HuH-7 (cell line): ENCODE measurements at places on chromosomes 3 and 15.

GRCh38 chr3:76969996-76970615 lies 69.8 kb upstream of the ROBO2 start:
- no peak for DNase-seq

DNA sequence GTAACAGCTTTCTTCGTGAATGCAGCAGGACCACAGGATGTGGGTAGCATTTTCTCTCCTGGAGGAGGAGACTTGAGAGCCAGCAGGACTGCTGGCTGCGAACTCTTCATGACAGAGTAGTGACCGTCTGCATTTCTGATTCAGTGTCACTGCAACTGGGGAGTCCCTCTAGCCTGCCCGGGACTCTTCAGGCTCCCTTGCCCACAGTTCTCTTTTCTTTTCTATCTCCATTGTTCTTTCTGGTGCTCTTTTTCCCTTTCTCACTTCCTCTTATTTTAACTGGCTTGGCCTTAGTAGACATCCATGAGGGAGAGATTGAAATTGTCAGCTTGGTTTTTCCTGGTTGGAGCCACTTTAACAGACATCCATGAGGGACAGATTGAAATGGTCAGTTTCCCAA lies 49.9 kb upstream of the P2RY1 start:
- DNase-seq, result no peak

DNA sequence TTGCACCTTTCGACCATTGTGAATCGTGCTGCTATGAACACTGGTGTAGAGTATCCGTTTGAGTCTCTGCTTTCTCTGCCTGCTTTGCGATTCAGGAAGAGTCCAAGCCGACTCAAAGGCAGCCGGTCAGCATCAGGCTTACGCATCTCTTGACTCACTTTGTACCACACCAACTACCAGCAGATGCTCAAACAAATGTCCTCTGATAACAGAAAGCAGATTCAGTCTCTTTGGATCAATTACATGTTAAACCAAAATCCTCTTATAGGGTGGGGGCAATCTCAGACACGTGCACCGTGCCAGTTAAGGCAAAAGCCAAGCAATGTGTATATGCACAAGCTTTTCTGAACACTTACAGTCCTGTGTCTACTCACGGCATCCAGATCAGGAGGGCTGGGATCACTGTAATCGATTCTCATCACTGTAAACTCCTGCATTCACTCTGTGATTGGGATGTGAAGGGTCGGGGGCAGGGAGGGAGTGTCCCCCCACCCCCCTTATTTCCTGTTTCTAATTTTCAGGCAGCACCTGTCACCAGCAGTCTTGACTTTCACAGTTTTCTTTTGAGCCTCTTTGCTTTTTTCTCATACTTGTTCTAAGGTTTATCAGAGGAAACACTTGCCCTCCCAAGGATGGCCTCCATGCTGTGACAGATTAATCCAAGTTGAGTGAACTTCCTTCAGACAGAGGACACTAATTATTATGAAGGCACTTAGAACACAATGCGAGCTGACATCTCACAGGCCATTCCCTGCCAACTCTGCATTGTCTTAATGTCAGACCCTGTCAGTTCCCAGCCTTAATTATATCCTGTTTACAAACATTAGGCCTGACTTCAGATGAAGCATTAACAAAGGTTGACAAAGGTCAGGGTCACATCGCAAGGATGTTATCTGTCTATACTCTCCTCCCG lies 153.5 kb downstream of the MECOM start:
- DNase-seq, result no peak

GRCh38 chr15:44195151-44195740 lies at the start of gene FRMD5:
Gene FRMD5 (minus strand): TSS chr15:44195271.
- DNase-seq, result peak; percentile 54

DNA sequence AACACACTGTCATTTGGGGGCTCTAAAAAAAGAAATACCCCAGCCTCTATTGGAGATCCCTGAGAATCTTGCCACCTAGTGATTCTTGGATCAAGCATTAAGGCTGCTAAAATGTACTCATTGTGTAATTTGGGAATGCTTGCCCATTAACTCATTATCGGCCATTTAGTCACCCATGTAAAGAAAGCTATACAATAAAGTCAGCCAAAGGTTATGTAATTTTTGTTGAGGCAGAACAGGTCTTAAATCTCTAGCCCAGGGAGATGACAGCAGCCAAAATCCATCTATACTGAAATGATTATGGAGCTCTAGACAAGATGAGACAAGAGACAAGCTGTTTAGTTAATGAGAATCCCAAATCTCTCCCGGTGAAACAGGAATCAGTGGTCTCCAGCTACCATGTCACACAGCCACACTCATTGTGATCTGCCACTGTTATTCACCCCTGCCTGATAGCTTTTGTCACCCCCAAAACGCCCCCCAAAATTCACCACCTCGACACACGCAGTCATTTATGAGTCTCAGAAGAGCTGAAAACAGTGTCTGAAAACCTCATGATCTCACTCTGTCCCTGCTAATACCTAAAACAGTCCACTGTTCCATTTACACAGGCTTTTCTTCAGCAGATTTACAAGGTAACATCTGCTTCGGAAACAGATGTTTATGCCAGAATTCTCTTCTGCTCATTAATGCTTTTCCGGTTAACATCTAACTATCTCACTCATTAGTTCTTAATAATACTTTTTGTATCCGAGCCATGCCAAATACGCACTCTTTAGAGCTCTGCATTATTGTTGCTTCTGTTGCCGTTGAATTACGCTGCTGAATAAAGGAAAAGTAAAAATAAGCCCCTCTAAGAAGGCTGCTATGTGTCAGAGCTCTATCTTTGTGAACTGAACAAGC lies 138.5 kb downstream of the RORA start:
- no peak for DNase-seq

- DNase-seq, result no peak
These were observed 43.7 kb upstream of the MAPKBP1 start for GRCh38 chr15:41730543-41730942.

- no peak for DNase-seq
These were observed 330.2 kb downstream of the TIGIT start for GRCh38 chr3:114624047-114624445.

DNA sequence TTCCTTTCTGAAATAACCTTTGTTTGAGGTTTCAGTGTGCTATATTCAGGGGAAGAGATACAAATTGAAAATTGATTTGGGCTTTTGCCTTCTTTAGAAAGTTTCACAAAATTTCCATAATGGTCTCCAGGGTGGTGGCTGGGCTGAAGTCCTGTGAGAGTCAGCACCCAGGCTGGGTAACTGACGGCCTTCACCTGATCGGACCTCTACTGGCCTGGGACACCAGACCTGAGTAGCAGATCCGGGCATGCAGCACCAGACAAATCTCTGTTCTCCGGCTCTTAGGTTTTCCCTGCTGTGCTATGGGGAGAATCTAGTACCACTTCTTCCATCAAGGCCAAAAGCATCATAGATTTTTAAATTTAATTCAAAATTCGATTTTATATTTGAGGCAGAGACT lies 133.0 kb upstream of the LMCD1 start:
- no peak for DNase-seq

DNA sequence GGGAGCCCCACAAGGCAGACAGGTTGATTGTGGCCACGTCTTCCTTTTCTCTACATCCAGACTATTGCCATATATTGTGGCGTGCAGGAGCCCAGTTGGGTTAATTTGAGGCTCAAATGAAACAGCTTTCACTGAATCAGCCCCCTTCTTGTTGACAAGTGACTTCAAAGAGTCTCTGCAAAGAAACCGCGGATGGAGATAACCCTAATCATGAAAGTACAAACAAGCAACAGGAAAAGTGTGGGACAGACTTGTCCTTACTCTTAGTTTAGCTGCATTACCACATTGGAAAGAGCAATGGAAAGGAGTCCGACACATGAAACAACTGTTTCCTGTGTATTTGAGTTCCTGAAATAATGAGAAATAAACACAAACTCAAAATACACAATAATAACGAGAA lies 3.3 kb downstream of the TMEM40 start:
- DNase-seq, result no peak

DNA sequence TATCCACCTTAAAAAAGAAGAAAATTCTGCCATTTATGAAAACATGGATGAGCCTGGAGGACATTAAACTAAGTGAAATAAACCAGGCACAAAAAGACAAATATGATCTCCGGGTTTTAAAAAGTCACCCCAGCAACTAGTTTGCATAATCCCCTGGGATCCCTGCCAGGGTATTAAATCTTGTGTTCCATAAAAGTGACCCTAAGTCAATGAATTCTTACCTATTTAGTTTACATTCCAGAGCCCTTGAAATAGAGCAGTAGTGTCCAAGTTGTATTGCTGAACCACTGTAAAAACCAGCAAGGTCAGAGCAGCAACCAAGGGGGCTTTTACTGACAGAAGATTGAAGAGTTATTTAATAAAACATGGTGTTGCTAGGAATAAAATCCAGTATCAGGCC lies 716.8 kb upstream of the BCHE start:
- no peak for DNase-seq

DNA sequence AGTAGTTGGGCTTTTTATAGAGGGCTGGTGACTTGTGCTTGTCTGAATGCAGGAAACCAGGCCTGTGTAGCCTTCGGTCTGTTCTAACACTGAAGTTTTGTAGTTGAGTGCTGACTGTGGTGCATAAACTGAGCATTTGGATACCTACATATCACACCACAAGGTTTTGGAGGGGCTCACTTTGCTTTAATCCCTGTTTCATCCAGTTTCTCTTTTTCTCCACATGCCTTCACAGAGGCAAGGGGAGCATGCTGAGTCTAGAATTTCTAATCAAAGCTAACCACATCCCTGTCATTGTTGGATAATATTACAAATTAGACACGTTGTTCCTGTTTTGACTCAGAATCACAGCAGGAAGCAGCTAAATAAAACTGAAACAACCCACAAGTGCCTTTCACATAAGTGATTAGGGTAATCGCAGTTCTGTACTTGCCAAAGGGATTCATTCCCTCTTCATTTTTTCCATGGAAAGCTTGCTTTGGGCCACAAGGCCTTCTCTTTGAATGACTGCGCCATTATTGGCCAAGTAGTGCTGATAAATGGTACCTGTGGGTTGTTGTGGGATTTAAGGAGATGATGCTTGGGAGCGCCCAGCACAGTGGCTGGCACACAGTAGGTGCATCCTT lies 48.9 kb downstream of the TGFBR2 start:
- DNase-seq, result no peak

DNA sequence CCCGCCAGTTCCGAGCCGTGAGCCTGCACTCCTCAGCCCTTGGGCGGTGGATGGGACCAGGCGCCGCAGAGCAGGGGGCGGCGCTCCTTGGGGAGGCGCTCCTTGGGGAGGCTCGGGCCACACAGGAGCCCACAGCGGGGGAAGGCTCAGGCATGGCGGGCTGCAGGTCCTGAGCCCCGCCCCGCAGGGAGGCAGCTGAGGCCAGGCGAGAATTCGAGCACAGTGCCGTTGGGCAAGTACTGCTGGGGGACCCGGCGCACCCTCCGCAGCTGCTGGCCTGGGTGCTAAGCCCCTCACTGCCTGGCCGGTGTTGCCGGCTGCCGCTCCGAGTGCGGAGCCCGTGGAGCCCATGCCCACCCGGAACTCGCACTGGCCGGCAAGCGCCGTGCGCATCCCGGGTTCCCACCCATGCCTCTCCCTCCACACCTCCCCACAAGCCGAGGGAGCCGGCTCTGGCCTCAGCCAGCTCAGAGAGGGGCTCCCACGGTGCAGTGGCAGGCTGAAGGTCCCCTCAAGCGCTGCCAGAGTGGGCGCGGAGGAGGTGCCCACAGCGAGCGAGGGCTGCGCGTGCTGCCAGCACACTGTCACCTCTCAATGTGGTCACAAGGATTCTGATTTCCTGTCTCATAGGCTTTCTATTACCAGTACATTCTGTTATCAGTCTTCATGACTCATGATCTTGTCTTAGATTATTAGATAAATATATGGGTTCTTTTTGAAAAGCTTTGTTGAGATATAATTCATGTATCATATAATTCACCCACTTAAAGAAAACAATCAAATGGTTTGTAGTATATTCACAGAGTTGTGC lies 44.0 kb upstream of the LRIG1 start:
- DNase-seq, result no peak

GRCh38 chr15:29065571-29065970 lies 179.8 kb downstream of the APBA2 start:
- DNase-seq, result no peak

GRCh38 chr3:54891540-54891897 lies 36.3 kb downstream of the LRTM1 start:
- peak; percentile 3 for DNase-seq

DNA sequence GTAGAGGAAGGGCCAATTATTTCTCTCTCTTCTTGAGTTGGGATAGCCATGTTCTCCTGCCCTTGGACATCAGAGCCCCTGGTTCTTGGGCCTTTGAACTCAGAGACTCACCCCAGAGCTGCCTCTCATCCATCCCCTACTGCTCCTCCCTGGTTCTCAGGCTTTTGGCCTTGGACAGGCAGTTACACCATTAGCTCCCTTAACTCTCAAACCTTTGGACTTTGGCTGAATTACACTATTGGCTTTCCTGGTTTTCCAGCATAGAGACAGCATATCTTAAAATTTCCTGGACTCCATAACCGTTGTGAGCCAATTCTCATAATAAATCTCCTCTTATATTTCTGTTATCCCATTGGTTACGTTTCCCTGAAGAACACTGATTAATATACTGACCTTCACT lies 63.7 kb upstream of the CHL1 start:
- no peak for DNase-seq

DNA sequence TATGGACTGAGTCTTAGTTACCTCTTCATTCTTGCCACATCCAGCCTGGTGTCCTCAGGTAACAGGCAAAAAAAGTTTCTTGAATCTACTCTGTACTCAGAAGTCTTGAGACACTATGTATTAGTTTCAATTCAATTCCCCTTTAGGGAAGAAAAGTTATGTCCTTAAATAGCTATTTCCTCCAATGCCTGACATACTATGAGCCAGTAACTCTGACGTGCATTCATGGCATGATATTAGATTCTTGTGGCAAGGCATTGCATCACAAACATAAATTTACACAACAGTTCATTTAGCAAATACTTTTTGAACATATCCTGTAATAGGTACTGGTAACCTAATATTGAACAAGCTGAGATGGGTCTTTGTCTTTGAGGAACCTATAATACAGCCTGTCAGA lies 109.3 kb upstream of the FOXB1 start:
- no peak for DNase-seq

DNA sequence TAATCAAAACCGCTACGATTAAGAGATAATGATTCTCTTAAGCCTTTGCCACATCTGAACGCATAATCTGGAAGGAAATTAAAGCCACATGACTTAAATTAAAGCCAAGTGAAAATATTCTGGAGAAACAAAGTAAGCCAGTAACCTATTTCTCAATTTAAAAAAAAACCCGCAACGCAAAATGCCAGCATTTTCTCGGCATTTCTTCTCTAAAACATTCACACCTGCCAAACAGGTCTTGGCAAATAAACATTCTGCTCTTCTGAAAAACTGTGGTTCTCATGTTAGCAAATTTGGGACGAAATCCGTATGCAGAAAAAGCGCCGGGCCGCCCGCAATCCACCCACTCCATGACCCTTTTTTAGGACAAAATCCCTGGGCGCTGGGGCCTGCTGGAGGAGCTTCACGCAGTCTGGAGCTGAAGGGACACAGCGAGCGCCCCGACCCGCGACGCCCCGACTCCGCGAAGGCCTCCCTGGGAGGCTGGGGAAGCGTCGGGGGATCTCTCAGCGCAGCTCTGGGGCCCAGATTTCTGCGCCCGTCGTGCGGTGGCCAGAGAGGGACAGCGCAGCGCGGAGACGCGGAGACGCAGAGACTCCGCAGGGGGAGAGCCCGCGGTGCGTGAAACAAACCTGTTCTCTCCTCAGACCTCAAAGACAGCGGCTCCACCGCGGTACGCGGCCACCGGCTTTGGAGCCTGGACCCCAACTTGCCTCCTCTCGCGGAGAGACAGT lies 471 bp downstream of the NKIRAS1 start:
- no peak for DNase-seq
